ENCODE measurements at places on chromosomes 13 and 19.

- DNase-seq: no peak
Measured at GRCh38 chr13:24092108-24092507, 68.4 kb upstream of the SPATA13 start.

- no peak for DNase-seq
Measured at GRCh38 chr19:35124098-35125060, 8.8 kb downstream of the FXYD3 start.

DNA sequence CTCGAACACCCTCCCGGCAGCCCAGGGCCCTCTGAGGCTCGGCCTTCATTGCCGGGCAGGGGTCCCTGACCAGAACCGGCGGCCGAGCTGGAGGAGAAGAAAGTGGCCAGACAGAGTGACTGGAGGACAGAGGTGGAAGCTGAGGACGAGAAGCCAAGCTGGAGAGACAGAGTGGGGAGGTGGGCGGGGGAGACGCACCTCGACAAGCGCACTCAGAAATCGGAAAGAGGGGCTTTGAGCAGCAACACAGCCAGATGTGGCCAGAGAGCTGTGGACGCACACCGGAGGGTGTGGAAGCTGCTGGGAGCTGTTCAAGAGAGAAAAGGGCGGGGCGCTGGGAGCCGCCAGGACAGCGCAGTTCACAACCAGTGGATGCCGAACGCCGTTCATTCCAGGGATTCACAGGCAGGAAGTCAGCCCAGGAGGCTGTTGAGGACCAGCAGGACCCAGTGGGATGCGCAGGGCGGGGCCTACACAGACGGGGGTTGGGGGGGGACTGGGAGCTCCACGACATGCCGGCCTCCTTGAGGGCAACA lies 28.2 kb upstream of the C13orf46 start:
- DNase-seq: no peak

DNA sequence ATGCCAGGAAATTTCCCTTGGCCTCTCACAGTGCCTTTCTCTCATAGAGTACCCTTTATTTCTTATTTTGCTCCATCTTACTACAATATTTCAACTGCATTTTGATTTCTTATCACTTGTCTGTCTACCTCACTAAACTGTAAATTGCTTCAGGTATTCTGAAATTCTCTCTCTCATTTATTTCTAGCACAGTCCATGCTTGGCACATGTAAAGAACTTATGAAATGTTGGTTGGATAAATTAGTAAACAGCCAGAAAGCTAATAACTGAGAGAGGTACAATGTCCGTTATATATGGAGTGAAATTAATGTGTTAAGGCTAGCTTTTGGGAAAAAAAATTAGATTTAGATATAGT lies 138.3 kb upstream of the RFC3 start:
- DNase-seq: no peak

GRCh38 chr13:62130062-62130970 lies 714.7 kb upstream of the PCDH20 start:
- no peak for DNase-seq

DNA sequence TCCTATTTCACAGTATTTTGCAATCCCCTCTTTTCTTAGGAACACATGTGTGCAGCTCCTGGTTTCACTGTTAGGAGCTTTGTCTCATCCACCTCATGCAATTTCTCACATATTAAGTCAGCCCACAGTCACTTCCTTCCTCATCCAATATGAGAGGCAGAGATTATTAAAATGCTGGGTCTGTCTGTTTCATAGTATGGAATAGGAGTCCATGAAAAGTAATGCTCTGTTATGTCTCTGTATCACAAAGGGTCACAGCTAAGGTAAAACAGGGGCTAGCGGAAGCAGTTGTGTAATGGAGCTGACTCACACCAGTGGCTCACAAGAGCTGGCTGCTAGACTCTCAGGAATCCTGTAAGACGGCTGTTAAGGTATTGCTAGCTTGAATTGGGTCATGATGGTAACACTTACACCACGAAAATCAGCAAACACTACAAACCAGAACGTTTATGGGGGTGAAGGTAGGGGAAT lies 216.5 kb downstream of the EFNB2 start:
- no peak for DNase-seq

GRCh38 chr19:1847684-1848398 lies 442 bp downstream of the REXO1 start:
- DNase-seq: no peak

DNA sequence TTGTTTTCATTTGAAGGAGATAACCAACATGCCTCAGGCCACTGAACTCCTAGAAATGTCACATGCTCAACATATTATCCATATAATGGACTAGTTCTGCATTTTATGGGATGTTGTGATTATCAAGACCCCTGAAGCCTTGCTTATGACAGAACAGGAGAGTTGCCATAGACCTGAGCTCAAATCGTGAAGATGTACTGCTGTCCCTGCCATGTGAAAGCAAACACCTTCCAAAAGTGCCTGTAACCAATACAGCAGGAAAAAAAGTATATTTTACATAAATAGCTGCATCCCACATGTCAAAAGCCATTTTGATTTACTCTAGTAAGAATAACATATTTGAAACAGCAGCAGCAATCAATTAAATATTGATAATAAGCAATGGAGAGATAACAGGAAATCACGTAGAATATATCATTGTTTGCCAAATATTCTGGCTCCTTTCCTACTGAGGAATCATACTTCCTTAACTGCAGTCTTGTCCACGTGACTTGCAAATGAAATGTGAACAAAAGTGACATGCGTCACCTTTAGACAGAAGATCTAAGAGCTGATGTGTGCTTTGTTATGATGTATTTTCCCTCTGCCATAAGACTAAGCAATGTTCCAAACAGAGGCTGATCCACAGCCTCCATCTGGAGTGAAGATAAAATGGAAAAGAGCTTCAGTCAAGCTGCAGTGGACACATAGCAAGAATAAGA lies 33.5 kb downstream of the SLC25A30 start:
- no peak for DNase-seq

DNA sequence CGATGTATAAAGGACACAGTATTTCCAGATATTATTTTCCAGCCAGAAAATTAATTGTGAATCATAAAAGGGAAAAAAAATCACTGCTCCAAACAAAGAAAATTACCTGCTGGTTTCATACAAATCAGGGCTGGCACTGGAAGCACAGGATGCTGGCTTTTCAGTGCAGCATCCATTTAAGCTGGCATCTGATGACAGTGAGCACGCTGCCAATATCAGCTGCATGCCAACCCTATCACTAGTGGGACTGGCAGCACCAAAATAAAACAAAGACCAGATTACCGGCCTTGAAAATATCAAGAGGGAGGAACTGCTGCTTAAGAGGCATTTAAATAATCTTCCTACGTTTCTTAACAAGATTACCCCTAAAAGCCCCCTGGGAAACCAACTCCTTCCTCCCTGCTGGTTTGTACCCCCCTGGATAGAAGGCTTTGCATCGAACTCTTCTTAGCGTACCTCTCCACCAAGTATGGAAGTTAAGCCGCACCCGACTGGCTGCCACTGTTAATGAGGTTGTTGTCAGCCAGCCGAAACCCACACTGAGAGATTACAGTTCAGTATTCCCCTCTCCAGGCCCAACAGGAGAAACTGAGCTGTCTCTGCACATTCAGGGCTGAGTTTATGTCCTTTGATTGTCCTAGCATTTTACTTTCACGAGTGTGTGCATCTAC lies 257.8 kb downstream of the EFNB2 start:
- no peak for DNase-seq
